ENCODE measurements at places on chromosomes 4 and X.

DNA sequence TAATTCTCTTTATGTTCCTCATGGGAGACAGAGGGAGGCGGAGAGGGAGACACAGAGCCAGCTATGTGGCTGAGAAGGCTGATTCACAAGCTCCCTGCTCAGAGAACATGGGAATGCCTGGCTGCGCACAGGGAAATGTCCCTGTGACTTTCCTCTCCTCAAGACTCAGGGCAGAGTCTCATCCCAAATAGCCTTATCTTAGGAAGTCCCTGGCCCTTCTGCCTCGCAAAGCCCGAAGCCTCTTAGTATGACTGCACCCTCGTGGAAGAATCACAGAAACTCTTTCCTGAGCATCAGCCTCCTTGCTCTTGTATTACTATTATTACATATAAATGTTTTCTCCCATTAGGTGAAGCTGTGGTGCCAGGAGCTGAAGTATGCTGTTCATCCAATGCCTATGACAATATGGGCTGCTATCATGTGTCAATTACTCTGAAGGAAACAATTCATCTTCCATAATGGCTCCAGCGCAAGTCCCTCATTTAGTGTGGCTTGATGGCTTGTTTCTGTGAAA lies 230.5 kb downstream of the MGST2 start:
- DNase-seq: no peak

GRCh38 chrX:7446815-7447214 lies 298.9 kb upstream of the PUDP start:
- DNase-seq: no peak

- DNase-seq: no peak
Measured at GRCh38 chrX:42422961-42423360, 355.0 kb downstream of the PPP1R2C start.

GRCh38 chrX:121876305-121876704 lies 828.9 kb downstream of the GLUD2 start:
- DNase-seq: no peak

DNA sequence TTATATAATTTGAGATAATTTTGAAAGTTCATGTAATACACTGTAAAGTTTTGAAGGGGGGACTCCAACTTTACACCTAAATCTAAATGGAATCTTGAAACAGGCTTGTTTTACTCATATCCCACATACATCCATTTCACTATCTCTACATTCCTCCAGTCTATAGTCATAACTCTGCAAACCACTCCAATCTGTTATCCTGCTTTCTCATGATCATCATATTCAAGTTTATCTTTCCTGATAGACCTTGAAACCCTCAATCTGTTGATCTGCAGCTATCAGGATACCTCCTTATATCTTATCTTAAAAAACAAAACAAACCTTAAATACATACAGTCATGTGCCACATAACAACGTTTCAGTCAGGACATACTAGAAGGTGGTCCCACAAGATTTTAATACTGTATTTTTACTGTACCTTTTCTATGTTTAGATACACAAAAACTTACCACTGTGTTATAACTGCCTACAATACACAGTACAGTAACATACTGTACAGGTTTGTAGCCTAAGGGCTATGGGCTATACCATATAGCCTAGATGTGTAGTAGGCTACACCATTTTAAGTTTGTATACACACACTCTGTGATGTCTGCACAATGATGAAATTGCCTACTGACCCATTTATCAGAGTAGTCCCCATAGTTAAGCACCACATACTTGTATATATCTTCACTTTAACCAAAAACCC lies 14.0 kb downstream of the CHIC2 start:
- DNase-seq: no peak

DNA sequence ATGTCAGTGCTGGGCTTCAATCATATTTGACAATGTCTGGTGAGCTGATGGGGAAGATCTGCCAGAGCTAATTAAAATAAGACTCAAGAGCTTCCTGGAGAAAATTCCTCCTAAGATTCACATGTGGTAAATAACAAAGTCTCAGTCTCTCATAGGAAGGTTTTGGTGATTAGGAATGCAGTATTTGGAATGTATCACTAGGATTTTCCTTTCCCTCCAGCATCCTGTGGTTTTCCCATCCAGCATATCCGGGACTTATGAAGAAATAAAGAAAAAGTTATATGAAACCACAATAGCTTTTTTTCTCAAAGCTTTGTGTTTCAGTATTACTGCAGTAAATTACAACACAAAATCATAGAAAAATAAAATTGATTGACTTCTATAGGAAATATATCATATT lies 1597.1 kb downstream of the ADGRL3 start:
- DNase-seq: no peak

All from NCI-H2107 (cell line).